Psoas muscle (tissue), 8 donors: ENCODE measurements at places on chromosomes 1 and 21. TPM values are rescaled to one million over a fixed set of nuclear protein-coding genes. Genes with fewer than 3 reads are reported as not detected.

DNA sequence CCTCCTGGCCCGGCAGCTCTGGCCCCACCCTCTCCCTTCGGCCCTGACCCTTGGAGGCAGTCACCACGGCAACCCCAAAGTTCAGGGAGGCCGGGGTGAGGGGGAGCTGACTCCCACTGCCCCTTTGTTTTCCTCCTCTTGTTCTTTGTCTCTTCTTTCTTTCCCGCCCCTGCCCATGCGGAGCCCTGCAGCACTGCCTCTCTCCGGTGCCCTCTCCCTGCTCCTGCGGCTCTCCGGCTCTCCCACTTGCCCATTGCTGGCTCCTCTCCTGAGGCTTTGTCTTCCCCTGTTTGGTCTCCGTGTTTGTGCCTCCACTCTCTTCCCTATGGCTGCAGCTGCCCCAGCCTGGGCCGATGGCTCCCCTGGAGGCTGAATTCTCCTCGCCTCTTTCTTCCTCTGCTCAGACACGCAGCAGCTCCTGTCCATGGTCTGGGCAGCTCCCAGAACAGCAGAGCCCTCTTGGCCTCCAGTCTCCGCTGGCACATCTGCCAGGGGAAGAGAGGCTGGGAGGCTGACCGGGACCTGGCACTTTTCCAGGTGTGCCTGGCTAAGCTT lies 5.8 kb downstream of the CELSR2 start:
- H3K36me3 ChIP-seq: peaks cover 6% of the 10 kb centered on the region
- no peak overlapping the region for H3K27ac ChIP-seq
- no peaks in the 10 kb centered on the region for H3K27me3 ChIP-seq
- DNase-seq: no peak
- H3K4me3 ChIP-seq: no peak overlapping the region

DNA sequence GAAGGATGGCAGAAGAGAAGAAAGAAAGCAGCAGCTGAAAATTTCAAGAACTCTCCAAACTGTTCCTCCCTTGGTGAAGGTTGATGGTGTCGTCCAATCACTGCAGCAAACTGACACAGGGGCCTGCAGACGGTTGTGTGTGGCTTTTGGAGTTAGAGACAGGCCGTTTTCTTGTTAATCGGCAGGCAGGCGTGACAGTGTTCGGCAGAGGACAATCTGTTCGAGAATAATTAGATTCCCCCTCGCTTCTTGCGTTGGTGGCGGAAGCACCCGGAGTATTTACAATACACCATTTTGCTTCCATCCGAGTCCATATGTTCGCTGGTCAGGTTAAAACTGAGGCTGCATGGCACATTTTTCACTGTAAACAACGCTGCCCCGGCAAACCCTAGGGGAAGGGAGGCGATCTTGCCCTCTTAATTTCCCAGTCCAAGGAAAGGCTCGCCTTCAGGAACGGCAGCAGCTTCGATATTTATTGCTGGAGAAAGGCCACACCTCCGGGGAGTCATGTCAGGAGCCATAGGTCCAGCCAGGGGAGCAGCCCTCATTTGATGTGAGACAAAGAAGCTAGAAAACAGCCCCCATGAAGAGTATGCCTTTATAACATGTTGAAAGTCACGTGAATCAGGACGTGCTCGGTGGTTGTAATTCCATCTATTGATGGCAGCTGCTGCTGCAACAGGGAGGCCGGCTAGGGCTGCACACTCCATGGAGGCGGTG lies 360.1 kb downstream of the SMYD3 start:
- no peak overlapping the region for H3K4me3 ChIP-seq
- H3K4me1 ChIP-seq: no peaks in the 10 kb centered on the region
- no peak overlapping the region for H3K27ac ChIP-seq
- no peaks in the 10 kb centered on the region for H3K36me3 ChIP-seq
- DNase-seq: no peak
- no peaks in the 10 kb centered on the region for H3K27me3 ChIP-seq

DNA sequence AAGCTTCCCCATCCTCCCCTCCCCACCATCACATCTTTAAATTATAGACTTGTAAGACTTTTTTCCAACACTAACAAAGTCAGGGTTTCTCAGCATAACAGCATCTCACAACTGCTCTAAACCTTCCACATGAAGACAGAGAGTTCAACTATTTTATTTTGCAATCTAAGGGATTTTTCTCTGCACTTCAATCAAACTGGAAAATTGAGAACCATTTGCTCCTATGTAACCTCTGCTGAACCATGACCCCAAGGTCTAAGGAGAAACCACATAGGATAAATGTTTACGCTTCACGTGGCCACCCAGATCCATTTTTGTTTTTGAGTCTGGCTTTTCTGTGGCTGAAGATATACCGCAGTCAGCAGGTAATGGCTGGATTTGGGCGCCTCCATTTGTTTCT lies 13.2 kb downstream of the ERRFI1 start:
- DNase-seq: no peak
- H3K27me3 ChIP-seq: no peaks in the 10 kb centered on the region
- H3K36me3 ChIP-seq: peaks cover 23% of the 10 kb centered on the region
- peak overlapping the region; percentile 76 for H3K27ac ChIP-seq
- peaks cover 65% of the 10 kb centered on the region for H3K4me1 ChIP-seq

Gene CTPS1
- total RNA-seq: 8.0 TPM
